CD4-positive, alpha-beta memory T cell (primary cell): ENCODE measurements at places on chromosomes 16 and 17.

DNA sequence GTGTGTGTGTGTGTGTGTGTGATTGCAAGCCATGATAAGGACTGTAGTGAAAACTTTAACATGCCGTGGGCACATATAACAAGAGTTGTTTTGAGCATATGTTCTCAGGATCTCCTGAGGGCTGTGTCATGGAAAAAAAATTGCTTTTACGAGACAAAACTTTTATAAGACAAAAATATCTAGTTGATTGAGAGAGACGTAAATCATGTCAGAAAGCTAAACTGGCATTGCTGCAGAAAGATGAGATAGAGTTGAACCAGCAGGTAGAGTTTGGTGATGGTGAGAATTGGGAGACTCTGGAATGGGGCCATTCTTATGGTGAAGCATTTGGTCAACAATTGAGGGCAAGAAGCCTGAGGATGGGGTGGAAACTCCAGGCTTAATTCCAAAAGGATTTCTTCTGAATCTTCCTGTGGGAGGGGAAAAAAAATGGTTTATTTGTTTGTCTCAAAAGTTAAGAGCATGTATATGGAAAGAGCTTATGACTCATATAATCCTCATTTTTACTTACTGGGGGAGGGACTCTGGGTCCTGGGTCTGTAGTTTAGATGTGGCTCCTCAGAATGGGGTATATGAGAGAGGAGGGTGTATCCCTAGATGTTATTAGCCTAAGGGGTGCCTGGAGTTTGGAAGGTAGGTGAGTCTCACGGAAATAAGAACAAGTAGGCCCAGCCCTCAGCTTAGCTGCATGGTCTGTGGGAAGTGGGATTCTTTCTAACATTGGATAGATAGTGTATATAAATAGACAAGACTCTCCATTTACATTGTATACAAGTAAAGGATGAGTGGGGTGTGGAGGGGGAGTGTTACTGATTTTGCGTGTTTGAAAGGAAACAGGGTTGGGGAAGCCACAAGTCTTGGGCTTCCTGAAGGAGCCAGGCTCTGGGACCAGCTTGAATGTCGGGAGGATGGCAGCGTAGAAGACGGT lies 7.1 kb downstream of the MINK1 start:
- no peak for DNase-seq

- peak; percentile 52 for DNase-seq
Measured at GRCh38 chr17:28547623-28548416, 4.6 kb downstream of the UNC119 start.

DNA sequence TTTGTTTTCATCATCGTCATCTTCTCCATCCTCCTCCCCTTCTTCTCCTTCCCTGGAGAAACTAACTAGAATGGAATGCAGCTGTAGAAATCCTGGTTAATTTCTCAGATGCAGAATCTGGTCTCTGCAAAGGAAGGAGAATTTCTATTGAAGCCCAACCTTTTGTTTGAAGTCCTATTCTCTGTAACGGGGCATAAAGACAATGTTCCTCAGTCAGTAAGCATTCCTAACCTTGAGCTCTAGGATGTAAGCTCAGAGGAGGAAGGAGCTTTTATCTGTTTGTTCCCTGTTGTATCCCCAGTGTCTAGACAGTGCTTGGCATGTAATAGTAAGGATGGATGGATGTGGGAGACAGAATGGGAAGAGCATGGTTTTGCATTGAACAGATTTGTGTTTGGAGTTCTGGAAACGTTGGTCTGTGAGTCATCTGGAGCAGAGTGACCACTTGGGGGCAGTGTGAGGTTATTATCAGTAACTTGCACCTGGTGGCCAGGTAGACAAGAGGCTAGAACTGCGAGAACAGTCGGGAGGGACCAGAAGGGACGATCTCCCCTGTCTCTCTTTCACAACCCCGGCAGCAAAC lies 363.7 kb downstream of the SNX29 start:
- no peak for DNase-seq

DNA sequence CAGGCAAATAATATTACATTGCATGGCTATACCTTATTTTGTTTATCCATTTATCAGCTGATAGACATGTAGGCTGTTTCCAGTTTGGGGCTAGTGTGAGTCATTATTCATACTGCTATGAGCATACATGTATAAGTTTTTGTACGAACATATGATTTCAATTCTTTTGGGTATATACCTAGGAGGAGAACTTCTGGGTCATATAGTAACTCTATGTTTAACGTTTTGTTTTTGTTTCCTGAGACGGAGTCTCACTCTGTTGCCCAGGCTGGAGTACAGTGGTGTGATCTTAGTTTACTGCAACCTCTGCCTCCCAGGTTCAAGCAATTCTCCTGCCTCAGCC lies 2.4 kb upstream of the ITGAL start:
- DNase-seq, result no peak

GRCh38 chr17:2786176-2786881 lies 9.9 kb upstream of the RAP1GAP2 start:
- peak; percentile 94 for DNase-seq

DNA sequence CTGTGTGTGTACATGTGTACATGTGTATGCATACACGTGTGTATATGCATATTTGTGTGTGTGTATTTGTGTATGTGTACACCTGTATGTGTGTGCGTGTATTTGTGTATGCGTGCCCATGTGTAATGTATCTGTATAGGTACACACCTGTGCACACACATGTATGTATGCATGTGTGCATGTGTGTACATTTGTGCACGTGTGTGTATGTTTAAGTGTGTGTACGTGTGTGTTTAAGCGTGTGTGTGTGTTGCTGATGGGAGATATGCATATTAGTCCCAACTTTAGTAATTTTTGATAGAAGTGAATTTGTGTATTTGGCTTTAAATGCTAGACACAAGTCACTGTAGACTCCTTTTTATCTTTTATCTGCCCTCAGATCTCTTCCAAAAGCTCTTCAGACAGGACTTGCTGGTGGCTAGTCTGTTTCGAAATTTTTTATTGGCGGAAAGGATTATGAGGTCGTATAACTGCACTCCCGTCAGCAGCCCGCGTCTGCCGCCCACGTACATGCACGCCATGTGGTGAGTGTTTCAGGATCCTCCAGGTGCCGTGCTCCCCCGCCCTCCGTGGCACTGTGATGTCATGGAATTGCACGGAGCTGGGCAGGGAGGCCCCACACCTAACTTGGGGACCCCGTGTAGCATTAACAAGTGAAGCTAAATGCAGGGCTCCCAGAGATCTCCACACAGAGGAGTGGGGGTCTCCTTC lies 168.8 kb upstream of the CHMP6 start:
- DNase-seq, result no peak

DNA sequence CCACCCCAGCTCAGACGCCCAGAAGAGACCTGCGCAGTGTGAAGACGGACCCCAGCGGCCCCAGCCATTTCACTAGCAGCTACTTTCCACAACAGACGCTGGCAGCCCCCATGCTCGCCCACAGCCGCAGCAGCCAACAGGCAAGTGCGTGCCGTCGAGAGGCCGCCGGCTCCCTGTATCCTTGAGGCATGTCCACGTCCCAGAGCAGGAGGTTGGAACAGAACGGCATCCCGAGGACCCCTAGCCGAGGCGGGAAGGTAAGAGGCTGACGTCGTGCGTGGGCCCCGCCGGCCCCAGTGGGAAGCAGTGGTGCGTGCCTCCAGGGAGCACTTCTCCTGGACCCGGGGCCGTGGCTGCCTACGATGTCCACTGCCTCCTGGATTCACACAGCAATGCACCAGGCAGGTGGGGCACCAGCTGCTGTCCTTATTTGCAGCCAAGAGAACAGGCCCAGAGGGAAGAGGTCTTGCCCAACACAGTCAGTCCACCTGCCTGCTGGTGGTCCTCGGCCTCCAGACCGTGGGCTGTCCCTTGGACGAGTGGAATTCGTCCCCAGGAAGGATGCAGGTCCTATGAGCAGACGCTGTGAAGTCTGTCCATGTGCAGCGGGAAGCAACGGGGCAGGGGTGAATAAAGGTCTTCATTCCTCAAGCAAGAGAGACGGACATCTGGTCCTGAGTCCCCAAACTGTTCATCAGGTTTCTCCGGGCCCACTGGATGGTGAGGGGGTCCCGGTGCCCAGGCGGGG lies 38.5 kb downstream of the SLC7A5 start:
- no peak for DNase-seq

GRCh38 chr16:64085296-64085695 lies 1036.6 kb downstream of the CDH11 start:
- no peak for DNase-seq

DNA sequence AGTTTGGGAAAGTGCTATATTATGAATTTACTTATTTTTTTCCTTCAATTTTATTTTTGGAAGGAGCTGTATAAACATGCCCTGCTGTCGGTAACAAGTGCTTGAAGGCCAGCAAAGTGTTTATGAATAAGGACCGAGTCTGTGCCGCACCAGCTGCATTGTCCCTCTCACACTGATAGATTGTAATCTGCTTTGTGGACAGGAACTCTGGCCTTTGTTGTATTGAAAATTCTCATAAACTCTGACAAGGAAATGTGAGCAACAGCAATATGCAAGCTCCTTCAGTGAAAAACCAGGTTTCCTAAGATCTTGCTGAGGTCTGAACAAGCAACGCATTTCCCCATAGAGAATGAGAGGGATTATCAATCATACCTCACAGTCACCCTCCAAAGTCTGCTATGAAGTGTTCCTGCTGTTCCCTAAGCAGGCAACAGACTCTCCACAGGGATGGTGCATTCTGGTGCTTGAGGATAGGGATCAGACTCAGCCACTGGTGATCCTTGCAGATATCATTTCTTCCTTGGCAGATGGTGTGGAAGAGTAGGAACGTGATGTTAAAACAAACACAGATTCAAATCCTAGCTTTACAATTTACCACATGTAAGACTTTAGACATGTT lies 109.6 kb downstream of the KCNJ2 start:
- DNase-seq, result no peak

GRCh38 chr16:30076276-30076791 lies 540 bp downstream of the PPP4C start:
- DNase-seq, result no peak

GRCh38 chr16:23020084-23020483 lies 129.2 kb downstream of the USP31 start:
- DNase-seq, result no peak

GRCh38 chr17:64148017-64148631 lies 18.2 kb upstream of the ERN1 start:
- no peak for DNase-seq

DNA sequence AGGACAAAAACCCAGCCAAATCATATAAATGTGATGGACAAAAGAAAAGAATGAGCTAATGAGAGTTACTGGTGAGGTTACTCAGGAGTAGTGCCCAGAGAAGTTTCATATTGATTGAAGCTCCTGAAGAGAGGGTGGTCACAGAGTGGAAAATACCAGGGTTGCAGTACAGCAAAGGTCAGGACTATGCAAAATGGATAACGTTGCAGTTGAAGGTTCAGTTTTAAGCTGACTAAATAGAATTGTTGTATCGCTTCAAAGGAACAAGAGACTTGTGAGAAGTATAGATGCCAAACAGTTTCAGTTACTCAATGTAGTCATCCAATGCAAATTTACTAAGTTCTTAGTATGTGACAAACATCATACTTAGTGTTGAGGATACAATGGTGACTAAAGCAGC lies 47.1 kb downstream of the ABCA8 start:
- DNase-seq, result no peak

DNA sequence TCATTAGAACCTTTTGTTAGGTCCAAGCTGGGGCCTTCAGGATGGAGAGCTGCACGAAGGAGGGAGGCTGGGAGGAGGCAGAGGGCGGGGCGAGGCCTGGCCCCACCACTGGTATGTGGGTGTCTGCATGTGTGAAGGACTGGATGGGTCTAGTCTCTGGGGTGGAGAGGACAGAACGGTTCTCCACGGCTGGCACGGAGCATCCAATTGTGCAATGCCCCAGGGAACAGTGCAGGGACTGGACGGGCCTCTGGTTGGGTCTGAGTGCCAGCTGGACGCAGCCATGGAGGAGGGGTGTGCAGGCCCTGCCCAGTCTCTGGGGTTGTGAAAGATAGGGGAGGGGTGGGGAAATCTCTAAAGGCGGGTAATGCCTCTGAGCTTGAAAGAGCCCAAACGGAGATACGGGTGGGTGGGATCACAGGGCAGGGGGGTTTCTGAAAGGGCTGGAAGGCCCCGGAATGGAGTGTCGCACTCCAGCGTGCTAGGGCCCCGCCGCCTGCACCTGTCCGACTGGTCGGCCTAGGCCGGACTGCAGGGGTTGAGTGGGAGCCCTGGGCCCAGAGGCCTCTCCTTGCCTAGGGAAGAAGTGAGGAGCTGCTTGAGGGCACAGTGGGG lies 1.6 kb downstream of the PPL start:
- DNase-seq, result no peak
